ENCODE measurements at places on chromosomes 2 and 18.

DNA sequence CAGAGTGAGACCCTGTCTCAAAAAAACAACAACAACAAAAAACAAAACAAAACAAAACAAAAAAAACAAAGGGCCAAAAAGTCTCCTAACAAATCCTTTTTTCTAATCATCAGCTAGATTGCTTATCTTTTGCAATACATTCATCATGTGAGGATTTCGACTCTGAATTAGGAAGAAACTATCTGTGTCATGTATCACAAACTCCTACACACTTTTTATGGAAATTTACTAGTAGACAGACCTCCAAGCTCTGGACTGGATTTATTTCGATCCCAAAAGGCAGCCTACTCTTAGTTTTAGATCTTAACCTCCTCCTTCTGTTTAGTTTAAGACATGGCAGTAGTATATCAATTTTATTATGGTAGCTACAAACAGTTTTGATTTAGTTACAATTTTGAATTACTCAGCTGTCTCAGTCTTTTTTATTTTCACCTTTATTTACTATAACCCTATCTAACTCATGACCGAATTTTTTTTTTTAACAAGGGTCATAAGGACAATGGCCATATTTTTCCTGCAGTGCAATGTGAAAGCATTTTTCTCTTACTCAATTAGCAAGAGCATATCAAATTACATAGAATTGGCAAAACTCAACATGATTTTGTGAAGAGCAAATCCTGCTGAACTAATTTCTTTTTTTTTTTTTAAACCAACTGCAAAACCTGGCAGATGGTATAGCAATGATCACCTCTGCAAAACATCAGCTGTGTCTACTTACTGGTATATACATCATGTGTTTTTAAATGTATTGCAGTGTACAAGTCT is 10.7 kb upstream of the CCDC88A start:
- no peak for DNase-seq

- DNase-seq: peak; percentile 94
These were observed 1.0 kb upstream of the B4GALT6 start for GRCh38 chr18:31685097-31686082.

GRCh38 chr2:218884519-218884918 is 3.9 kb downstream of the WNT10A start:
- no peak for DNase-seq

DNA sequence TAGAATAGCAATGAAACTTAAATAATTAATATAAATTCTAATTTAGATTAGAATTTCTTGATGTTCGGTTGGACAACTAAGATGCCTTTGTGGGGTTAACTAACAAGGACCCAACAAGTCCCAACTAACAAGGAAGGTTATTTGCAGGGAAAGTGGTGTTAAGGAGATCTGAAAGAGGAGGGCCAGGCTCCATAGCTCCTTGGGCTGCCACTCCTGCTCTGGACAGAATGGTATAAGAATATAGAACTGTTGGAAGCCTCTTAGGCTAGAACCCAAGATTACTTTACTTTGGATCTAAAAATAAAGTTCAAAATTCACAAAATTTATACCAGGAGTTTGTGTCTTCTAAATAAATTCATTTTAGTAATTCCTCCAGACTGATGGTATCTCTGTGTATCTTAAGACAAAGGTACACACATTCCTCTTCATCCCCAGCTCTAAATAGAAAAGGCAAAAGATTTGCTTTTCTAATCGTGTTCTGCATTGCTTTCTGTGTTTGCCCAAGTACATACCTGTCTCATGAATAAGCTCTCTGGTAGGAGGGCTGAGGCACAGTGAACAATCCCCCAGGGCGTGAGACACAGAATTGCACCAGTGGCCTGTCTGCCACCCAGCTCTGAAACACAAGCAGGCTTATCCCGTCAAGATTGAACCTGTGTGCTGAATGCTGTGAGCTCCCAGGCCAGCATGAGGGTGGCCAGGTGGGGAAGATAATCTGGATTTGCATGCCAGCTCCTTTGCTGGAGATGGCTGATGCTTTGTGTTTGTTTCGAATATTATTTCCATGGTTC is 176.0 kb downstream of the ACKR3 start:
- DNase-seq: no peak

GRCh38 chr2:219398721-219399363 is 11.1 kb upstream of the DNPEP start:
- DNase-seq: peak; percentile 94

GRCh38 chr2:143550500-143550899 is 421.3 kb downstream of the ARHGAP15 start:
- DNase-seq: no peak

DNA sequence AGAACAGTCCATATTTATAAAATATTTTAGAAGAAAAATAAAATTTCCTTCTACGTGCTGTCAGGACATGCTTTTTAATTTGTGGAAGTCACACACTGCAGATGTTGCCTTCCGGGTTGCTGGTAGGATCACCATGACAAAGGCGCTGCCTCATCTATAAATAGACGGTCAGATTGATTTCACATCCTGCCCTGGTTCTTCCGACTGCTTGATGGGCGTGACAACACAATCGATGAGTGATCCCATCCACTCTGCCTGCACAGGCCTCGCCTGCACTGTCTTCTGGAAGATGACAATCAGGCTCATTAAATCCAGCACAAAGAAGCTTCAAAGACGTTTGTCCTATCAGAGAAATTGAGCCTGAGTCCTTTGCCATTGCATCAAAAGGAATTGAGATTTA is 318.9 kb upstream of the TRIB2 start:
- DNase-seq: no peak

GRCh38 chr2:147855977-147856376 is 11.1 kb downstream of the ACVR2A start:
- DNase-seq: no peak

GRCh38 chr2:241850544-241851324 is 8.0 kb downstream of the PDCD1 start:
- no peak for DNase-seq

DNA sequence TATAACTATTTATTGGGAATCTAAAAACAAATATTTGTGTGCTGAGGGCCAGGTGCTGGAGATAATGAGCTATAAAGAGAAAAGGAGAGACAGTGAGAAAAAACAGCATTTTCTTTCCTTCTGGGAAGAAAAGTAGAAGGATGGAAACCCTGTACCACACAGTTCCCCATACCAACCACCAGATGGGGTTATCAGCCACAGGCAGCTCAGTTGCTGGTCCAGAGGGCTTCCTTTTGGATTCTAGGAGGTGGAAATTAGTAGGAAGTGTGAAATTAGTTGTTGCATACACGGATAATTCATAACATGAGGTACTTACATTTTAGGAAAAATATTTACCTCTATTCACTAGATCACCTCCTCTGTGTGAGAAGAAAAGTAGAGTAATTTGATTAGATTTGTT is 237.0 kb upstream of the FOSL2 start:
- DNase-seq: no peak

DNA sequence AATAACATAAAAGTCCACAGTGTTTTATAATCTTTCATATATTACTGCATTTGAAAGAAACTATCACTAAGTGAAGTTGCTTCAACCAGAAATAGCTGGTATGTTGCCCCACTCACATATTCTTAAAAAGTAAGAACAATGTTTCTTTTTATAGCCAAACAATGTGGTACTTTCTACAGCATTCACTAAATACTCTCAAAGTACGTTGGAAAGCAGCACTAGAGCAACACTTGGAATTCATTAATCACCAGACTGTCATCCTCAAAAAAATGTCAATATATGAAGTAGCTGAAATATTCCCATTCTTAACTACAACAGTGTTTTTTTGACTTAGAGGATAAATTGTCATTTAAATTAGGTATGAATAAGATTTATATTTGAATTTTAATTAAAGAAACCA is 32.8 kb downstream of the COBLL1 start:
- no peak for DNase-seq

DNA sequence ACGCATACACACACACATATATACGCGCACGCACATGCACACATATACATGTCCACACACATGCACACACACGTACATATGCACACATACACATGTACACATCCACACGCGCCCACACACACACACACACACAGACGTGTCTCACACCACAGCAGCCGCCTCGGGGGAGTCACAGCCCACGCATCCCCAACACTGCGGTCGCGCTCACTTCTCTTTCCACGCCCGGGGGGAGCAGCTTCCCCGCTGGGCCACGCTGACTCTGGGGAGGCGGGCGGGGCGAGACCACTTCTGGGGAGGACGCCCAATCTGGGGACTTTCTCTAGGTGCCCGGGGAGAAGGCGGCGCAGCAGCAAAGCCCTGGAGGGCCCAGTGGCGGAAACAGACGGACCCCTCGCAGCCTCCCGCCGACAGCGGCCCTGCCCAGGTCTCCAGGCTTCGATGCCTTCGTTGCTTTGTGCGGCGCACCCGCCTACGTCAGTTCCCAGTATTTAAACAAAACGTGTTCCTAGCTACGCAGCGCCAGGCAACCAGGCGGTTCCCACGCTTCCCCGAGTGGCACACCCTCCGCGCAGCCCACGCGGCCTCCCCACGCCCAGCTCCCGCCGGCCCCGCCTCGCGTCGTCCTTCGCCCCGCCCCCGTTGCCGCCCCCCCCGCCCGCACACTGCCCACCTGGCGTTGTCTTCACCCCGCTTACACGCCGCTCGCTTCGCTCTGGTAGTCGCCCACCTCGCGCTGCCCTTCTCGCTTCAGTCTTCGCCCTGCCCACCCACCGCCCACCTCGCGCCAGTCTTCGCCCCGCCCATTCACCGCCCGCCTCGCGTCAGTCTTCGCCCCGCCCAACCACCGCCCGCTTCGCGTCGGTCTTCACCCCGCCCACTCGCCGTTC is 810 bp upstream of the RBFA start:
- no peak for DNase-seq

GRCh38 chr2:38462121-38462661 is 85.1 kb upstream of the ATL2 start:
- no peak for DNase-seq

DNA sequence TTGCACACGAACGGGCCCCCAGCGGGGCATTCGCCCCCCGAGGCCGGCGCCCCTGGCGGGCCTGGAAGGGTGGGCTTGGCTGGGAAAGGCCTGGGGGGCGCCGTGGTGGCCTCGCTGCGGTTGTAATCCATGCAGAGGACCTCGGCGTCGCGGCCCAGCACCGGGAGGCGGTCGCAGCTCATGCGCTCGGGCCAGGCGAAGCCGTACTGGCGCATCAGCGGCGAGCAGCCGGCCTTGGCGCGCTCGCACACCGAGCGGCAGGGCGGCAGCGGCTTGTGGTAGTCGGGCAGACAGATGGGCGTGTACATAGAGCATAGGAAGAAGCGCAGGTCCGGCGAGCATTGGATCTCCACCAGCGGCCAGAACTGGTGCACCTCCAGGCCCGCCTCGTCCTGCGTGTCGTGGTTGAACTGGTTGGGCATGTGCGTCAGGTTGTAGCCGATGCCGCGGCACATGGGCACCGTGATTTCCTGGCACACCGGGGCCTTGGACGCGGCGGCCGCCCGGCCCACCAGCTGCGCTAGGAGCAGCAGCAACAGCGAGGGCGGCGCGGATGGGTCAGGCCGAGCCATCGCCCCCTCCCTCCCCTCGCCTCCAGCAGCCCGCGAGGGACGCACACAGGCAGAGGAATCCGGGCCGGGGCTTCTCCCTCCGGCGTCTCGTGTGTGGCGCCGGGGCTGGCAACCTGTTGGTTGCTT is 1.4 kb downstream of the FZD5 start:
- DNase-seq: peak; percentile 45

GRCh38 chr2:178277741-178278197 is 83.5 kb downstream of the OSBPL6 start:
- no peak for DNase-seq

DNA sequence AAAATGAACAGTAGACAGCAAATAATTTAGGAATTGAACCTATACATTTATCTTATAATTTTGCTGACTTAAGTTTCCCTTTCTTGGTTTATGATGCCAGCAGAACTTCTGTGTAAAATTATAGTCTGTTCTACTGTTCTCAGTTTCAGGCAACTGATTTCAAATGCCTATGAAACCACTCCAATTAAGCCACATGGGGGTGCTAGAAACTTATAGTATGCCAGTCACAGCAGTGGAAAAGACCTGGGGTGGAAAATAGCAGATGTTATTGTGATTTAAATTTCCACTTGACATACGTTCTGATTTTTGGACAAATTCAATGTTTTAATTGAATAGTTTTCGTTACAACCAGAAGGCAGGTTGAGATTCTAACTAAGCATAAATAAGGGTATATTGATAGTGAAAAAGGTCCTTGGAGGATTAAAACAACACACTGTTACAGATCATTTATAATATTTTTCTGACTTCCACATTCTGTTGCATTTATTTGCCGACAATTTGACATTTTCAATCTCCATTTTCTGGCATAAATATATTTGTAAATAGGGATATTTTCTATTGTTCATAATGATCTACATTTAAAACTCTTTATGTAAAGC is 61.4 kb downstream of the CPS1 start:
- peak; percentile 69 for DNase-seq

DNA sequence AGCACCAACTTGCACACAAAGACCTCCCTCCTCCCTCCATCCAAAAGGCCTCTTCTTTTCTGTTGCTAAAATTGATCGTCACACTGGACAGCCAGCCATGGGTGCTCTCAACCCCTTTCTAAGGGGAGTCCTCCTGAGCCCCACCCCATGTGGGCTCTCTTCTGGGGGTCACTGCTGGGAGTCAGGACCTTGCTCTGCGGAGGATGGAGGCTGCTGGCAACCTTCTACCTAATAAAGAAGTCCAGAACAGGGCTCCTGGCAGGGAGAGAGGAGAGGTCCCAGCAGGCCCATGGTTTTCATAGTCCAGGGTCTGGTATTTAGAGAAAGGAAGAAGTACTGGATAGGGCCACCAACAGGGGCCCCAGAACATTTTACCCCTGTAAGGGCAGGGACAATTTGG is 67.6 kb upstream of the OTOS start:
- no peak for DNase-seq

- no peak for DNase-seq
These were observed 34.0 kb upstream of the IL37 start for GRCh38 chr2:112876971-112877361.

GRCh38 chr2:148013876-148014275 is 6.7 kb downstream of the ORC4 start:
- no peak for DNase-seq

- no peak for DNase-seq
These were observed 18.1 kb downstream of the ZNF516 start for GRCh38 chr18:76476665-76477561.

GRCh38 chr2:84380875-84381274 is 78.2 kb downstream of the SUCLG1 start:
- no peak for DNase-seq

GRCh38 chr2:20139407-20140172 is 85.3 kb downstream of the SDC1 start:
- DNase-seq: no peak

DNA sequence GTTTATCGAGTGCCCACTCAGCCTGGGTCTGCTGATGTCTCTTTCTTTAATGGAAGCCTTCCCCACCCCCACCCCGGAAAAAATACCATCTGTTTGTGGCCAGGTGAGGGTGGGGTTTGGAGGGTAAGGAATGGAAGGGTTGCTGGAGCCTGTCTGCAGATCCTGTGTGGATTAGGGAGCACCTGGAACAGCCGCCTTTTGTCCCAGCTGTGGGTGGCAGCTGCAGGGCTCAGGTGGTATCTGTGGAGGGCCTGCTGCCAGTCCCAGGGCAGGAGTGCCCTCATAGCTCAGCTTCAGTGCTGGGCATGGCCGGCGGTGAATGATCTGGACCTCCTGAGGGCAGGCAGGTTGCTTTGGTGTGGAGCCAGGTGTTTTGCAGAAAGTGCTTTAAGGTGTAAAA is 45.3 kb downstream of the IMPA2 start:
- no peak for DNase-seq
